ENCODE measurements at places on chromosomes 4 and X.

- peak; percentile 46 for DNase-seq
Observed at GRCh38 chrX:46381630-46382029, 163.6 kb downstream of the ZNF674 start.

DNA sequence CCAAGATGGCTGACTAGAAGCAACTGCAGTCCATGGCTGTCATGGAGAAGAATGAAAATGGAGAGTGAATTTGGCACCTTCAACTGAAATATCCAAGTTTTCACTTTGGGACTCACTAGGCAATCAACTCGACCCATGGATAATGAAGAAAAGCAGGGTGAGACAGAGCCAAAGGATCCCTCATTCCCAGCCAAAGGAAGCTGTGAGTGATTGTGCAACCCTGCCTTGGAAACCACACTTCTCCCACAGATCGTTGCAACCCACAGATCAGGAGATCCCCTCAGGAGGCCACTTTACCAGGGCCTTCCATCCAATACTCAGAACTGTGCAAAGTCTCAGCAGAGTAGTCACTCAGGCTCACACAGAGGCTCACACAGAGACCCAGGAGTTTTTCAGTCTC lies 4.5 kb downstream of the CFAP299 start:
- DNase-seq = no peak

GRCh38 chrX:9312922-9313867 lies 151.7 kb upstream of the TBL1X start:
- peak; percentile 58 for DNase-seq

- DNase-seq = no peak
Observed at GRCh38 chrX:30039768-30040167, 175.6 kb upstream of the MAGEB2 start.

GRCh38 chr4:109026588-109026987 lies 263.7 kb upstream of the ETNPPL start:
- DNase-seq = no peak

GRCh38 chr4:184310171-184310567 lies 92.5 kb upstream of the ENPP6 start:
- peak; percentile 51 for DNase-seq

- DNase-seq = no peak
Observed at GRCh38 chr4:150801833-150802232, 213.3 kb downstream of the LRBA start.

DNA sequence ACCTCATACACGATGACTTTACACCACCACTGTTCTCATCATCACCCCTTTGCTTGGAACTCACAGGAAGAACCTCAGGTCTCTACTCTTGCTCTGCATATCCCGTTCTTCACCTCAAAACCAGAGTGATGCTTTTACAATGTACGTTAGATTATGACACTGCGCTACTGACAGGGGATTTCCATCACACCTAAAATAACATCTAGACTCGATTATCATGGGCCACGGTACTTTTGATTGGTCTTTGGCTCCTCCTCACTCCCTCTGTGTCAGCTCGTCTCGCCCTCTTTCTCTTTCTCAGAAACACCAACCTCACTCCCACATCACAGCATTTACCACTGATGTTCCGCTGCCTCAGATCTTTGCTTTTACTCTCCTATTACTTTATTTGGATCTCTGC lies 172.4 kb downstream of the TLL1 start:
- DNase-seq = no peak

DNA sequence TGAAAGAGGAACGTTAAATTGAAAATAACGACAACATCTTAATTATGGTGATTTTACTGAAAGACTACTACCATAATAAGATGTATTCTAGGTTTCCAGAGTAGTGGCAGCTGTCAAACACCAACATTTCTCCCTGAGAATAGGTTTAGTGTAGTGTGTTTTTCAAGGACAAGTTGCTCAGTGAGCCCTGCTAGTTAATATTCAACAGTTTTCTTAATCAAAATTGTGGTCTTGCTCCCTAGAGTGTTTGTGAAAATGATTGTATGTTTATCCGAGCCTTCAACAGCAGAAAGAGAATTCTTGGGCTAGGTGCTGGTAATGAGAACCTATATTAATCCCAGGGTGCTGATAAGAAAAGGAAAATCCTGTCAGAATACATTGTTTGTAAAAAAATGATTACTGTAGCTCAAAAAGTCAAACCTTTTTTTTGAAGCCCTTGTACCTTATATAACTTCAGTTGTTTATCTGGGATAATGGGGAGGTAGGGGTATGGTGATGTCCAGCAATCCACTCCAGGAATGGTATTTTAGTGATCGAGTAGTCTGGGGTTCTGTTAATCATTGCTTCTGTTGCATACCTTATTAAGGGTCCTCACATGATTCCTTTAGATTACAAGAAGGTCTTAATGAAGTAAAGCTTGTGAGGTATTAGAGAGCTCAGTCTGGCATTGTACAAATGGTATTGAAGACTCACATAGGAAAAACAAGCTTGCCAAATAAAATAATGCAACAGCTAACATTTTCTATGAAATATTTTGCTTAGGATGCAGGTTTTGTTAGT lies 110.7 kb downstream of the CCSER1 start:
- no peak for DNase-seq

DNA sequence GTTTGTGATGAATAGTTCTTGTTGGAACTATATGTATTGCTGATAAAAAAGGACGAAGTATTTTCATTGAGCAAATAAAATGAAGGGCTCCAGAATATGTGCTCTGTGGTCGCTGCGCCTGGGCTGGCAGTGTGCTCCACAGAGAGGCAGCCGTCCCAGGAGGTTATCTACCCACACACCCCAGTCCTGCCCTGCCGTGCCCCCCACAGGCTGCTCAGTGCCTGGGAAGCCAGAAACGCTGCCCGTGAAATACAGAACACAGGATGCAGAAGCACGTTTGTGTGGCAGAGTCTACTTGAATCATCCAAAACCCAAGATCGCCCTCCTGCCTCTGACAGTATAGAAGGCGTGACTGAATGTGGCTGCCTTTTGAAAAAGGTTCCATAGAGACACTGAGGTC lies 1.4 kb downstream of the CLDN22 start:
- no peak for DNase-seq

DNA sequence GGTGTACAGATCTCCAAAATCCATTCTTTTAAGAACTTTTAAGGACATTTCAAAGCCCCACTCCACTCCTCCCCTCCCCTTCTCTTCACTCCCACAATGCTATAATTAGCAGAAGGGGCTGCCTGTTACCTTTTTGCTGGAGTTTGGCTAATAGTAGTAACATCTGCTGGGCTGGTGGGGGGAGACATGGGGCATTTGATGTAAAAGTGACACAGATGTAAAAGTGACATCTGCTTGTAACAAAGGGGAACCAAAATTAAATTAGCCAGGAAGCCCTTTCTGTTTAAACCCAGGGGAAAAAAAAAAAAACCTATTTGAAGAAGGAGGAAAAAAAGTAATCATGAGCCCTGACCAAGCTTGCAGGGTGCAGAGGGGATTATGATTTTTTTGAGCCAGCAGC lies 5.4 kb upstream of the PHOX2B start:
- no peak for DNase-seq

- no peak for DNase-seq
Observed at GRCh38 chr4:120056246-120056645, 10.4 kb downstream of the MAD2L1 start.

GRCh38 chrX:107773906-107774435 lies 1.6 kb downstream of the TSC22D3 start:
- no peak for DNase-seq

DNA sequence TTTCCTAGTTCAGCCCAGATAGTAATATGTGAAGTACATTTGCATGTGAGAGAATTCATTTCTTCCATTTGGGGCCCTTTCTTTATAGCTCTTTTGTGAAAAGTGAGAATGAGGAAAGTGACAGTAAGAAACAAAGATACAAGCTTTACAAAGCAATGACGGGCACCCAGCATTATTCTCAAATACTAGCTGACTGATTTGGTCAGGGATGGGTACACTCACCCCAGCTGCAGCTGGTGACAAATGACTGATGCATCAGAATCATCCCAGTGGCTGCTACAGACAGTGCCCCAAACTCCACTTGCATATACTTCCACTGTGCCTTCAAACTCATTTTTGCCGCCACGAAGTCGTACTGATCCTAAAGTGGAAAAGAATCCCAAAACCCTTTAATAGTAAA lies 14.8 kb downstream of the PRSS12 start:
- DNase-seq = no peak

- no peak for DNase-seq
Observed at GRCh38 chrX:133590703-133591505, 175.6 kb upstream of the GPC4 start.

DNA sequence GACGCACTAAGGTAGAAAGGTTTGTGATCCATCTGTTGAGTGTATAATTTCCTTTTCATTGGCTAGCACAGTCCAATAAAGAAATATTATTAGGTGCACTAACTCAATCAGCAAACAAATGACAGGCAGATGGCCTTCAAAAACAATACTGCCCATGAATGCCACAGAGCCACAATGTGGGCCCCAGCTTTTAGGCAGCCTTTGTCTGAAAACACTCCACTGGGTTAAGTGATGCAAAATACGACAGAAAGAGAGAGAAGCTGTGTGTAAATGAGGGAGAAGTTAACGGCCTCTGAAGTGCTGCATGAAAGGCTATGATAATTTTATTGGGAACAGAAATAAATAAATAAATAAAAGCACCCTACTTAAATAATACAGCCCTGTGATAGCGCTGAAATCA lies 274.6 kb downstream of the NKX6-1 start:
- DNase-seq = no peak

- DNase-seq = no peak
Observed at GRCh38 chrX:94830717-94831116, 1156.7 kb downstream of the FAM133A start.

- DNase-seq = no peak
Observed at GRCh38 chr4:52263607-52264006, 212.5 kb downstream of the SPATA18 start.

GRCh38 chr4:56505269-56506130 lies at the start of gene ARL9:
ARL9 (plus strand) TSS chr4:56505791; CDS start chr4:56505863, 72 bp downstream.
- DNase-seq = peak; percentile 49

- no peak for DNase-seq
Observed at GRCh38 chr4:110007217-110007616, 94.5 kb downstream of the EGF start.

GRCh38 chr4:54315561-54316538 lies 86.8 kb downstream of the PDGFRA start:
- peak; percentile 63 for DNase-seq

DNA sequence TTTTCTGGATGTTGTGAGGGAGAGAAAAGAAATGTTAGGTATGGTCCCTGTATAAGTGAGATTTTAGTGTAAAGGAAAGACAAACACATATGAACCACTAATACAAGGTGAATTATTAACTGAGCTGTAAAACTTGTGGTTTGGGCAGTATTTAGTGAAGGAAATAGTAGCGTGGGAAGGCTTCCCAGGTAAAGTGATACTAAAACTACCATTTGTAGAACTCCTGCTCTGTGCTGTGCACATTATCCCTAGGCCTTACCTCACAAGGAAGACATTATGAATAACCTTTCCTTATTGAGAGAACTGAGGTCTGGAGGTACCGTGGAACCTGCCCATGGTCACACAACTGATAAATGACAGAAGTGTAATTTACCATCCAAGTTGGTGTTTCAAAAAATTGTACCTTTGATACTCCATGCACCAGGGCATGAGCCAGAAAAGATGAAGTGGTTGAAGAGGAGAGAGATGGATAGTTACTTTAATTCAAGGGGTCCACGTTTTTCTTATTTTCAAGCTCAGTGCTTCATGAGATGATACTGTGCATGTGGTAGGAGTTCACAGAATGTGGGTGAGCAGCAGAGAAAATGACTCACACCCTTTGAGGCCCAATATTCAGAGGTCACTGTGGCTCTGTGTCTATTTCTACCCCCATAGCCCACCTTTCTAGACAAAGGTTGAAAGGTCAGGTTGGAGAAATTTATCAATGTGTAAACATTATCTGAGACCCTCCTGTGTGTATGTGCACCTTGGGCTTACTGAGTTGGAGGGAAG lies 2.6 kb upstream of the VSIG4 start:
- no peak for DNase-seq

DNA sequence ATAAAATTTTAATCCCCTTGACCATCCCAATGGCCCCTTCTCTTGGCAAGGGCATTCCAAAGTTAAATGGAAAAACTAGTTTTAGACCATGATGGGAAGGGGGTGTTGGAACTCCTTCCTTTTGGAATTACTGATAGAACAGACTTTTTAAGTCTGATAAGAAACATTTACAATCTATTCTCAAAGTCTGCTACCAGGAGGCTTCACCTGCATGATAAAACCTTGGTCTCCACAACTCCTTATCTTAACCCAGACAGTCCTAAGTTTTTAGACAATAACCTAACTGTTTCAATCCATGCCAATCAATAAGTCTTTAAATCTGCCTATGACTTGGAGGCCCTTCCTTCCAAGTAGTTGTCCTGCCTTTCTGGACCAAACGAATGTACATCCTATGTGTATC lies 63.9 kb upstream of the PGRMC2 start:
- DNase-seq = no peak

DNA sequence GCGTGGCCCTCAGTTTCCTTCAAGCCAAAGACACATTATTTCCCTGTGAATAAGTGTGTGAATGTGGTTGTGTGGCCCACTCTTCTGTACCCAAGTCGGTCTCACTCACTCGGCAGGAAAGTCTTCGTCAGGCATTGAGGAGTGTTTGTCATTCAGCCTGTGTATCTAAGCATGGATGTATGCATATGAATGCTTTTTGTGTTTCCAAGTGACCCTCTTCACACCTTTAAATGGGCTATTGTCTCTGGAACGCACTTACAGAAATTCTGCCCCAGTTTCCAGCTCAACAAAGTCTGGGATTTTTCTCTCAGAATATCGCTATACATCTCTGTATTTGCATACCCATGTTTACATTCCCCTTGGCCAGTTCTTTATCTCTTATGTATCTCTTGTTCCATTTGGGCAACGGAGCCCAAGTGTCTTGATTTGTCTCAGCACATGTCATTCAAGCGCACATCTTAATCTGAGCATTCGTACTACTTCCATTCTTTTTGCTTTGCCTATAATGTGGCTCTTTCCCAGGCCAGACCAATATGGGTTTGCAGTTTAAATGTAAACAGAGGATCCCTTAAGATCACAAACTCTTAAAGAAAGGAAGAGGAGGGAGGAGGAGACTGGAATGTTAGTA lies 4.8 kb downstream of the BCOR start:
- no peak for DNase-seq

DNA sequence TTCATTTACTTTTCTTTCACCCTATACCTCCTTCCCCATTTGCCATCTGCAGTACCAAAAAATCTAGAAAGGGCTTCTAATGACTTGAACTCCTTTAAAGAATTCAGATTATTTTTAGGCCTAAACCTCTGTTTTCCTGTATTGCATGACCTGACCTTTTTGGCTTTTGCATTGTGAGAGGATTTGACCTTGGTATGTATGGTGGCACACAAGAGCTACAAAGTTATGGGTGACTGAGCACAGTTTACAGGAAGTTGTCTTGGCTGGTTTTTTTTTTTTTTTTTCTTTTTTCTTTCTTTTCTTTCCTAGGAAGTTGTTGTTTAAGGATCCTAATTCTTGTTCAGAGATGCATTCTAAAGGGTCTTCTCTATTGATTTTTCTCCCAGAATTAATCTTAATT lies 32.0 kb upstream of the MTMR8 start:
- no peak for DNase-seq

Measured in inflammatory macrophage (primary cell).